BE2C (cell line): ENCODE measurements at places on chromosomes 6 and 20.

- no peak for DNase-seq
Measured at GRCh38 chr6:34836008-34836407, 44.1 kb downstream of the BLTP3A start.

GRCh38 chr6:109958626-109959025 lies 19.5 kb upstream of the GPR6 start:
- DNase-seq = no peak

DNA sequence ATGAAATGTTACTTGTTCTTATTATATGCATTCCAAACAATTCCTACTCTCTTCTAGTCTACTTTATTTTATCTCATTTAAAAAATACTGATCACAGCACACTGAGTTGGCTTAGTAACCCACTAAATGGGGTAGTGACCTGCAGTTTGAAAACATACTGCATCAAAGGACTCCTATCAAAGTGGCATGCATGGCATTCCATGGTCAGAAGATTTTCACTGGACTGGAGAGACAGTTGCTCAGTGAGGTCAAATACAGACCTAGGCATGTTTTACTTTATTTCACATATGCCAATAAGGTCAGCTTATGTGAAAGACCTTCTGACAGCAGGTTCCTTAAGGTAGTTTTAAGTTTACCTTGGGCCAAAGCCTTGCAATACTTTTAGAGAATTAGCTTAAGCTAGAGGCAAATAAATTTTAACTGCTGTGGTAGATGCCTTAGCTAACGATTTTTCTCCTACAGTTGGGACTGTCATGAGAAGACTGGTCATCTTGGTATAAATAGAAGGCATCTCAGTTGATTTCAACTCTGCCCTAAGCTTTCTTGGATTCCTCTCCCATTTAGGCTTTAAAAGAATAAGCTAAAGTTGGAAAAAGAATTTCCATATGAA lies 35.1 kb downstream of the TPD52L1 start:
- no peak for DNase-seq

DNA sequence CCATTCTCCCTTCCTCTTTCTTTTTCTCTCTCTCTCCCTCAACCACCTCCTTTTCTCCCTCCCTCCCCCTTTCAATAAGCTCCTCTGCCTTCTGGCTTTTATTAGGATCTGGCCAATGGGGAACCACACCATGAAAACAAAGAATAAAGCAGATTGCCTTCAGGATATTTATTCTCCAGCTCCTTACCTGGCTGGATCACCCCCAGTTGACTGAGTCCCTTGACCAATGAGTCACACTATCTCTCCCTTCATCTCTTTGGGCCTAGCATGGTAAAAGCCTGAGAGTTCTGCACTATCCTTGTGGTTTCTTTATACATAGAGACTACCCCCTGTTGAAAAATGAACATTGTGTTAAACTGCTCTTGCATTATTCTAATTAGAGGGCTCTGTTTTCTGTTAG lies 476.8 kb downstream of the EPHA7 start:
- no peak for DNase-seq

- DNase-seq = no peak
Measured at GRCh38 chr20:57795977-57796560, 86.3 kb upstream of the PMEPA1 start.
